Activated CD4-positive, alpha-beta T cell treated with anti-CD3 and anti-CD28 coated beads for 24 hours (primary cell): ENCODE measurements at places on chromosomes 1 and 21.

DNA sequence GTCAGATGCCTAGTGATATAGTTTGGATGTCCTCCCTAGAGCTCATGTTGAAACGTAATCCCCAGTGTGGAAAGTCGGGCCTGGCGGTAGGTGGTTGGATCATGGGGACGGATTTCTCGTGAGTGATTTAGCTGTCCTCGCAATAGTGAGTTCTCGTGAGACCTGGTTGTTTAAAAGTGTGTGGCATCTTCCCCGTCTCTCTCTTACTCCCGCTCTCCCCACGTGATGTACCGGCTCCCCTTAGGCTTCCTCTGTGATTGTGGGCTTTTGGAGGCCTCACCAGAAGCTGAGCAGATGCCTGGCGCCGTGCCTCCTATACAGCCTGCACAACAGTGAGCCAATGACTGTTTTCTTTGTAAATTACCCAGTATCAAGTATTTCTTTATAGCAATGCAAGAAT, 264.5 kb downstream of the TTLL7 start:
- no peak for DNase-seq

DNA sequence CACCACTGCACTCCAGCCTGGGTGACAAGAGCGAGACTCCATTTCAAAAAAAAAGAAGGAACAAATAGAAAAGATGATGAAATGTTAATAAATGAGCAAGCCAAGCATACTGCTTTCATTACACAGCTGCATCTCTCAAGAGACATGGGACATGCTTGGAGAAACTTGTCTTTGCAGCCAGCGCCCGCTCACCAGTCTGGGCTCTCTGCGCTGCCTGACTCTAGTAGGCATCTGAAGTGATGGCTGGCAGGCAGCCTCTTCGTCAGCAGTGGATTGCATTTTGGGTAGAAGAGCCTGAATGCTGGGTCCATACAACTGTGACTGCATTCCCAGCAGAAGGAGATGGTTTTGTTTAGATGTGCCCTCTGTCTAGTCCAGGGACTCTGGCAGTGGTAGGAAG, 48.0 kb downstream of the IL6R start:
- no peak for DNase-seq

DNA sequence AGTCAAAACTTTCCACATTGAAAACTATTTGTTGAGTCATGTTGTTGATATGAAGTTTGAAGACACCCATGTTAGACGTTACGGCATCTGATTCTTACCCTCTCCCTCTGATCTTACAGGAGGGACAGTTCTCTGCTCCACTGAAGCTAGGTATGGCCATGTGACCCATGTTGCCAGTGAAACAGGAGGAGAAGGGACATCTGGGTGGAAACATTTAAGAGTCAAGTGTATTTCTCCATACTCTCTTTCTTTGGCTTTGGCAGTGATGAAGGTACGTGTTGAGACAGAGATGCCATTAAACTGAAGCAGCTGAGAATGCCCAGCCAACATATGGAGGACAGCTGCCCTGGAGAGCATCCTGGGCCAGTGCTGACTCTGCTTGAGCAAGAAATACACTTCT, 198.4 kb upstream of the PTGFR start:
- no peak for DNase-seq

GRCh38 chr1:89759036-89759435, 61.8 kb upstream of the LRRC8D start:
- no peak for DNase-seq

DNA sequence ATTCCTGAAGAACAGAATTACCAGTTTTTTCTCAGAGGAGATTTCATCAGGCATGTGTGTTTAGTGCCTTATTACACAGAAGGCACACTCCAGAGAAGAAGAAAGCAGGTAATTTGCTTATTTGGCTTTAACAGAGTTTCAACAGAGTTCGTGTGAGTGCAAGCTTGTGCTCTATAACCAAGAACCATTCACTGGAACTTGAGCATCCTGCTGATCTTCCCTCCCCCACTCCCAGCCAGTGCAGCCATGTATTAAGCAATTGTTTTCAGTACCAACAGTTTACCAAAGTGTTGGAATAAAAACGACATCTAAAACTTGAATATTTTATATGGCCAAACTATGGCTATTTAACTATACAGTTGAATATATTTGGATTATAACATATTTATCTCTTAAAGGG, 4.3 kb downstream of the MGST3 start:
- DNase-seq = no peak

GRCh38 chr1:225631021-225631663, 21.8 kb downstream of the ENAH start:
- no peak for DNase-seq

GRCh38 chr1:65082346-65083040, 65.5 kb upstream of the AK4 start:
- no peak for DNase-seq

GRCh38 chr1:58031416-58031815, 515.1 kb downstream of the OMA1 start:
- no peak for DNase-seq

DNA sequence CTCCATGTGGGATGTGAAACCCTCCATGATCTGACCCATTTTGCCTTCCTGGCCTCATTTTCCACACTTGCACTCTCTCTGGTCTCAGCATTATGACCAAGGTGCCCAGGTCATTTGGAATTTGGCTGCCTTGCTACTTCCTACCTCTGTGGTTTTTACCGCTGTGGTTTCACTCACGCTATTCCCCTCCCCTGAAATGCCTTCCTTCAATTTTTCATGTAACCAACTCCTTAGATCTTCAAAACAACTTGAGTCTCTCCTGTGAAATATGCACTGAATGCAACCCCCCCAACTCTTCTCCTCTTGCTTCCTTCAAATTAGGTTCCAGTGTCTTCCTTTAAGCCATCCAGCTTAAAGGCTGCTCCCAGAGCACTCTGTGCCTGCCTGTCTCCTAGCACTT, 50.1 kb downstream of the PHC2 start:
- no peak for DNase-seq

- no peak for DNase-seq
Measured at GRCh38 chr1:180382326-180383115, 119.9 kb downstream of the ACBD6 start.

GRCh38 chr21:16419188-16419921, 689.6 kb downstream of the USP25 start:
- DNase-seq = no peak

- DNase-seq = no peak
Measured at GRCh38 chr1:243725075-243725474, 125.0 kb downstream of the AKT3 start.

DNA sequence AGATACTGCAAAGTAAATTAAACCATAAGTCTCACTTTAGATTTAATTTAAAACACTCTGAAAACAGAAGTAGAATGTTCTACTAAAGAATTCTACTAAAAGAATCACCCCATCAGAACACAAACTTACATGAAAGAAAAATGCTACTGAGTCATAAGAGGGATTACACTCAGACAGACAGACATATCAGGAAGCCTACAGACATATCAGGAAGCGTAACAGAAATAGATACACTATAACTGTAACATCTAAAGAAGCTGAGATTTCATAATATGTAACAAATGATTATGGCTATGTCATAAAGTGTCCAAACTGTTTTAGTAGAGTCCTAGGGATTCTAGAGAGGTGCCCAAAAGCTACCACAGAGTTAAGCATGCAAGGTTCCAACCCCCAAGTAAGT, 23.9 kb downstream of the FOXJ3 start:
- DNase-seq = no peak

DNA sequence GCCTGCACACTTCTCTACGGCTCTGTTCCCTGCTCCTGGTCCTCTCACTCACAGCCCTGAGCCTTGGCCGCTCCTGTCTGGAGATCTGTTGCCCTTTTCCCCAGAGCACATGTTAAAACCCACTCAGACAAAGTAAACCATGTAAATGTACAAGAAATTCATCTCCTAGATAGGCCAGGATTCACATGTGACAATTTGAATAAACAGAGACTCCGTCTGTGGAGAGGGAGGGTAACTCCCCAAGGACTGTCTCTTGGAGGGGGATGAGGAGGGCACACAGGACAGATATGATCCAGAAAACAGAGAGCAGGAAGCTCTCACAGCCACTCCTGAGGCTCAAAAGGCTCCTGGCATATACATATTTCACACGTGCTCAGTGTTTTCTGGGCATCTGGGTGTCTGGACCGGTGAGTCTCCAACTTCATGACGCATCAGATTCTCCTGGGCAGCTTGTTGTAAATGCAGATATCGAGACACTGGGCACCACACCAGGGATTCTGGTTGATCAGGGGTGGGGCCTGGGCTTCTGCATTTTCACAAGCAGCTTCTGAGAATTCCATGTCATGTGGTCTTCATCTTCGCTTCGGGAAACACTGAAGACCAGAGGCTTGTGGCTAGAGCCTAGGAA, 6.4 kb upstream of the KAZN start:
- no peak for DNase-seq

DNA sequence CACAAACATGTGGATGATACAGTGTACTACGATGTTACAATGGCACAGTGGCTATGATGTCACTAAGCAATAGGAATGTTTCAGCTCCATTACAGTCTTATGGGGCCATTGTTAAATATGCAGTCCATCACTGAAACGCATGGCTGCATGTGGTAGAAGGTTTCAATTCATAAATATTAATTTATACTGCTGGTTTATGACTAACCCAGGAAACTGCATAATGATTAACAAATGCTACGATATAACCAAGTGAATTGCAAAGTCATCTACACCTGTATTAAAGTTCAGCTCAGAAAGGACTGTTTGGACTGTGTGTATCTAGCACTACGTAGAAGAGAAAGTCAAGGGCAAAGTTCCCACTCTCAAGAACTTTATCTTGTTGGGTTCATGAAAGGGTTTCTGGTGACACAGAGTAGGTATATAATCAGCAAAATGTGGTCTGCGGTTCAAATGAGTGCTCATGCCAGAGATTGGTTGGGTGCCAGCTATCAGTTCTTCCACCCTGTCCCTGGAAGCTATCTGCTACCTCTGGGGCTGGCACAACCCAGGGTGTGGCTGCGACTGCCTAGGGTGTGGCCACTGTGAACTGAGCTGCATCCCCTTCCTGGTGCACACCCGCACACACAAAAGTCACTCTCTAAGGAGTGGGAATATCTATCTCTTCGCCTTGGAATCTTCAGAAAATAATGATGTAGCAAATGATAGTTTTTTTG, 14.8 kb downstream of the MGST3 start:
- DNase-seq = no peak

DNA sequence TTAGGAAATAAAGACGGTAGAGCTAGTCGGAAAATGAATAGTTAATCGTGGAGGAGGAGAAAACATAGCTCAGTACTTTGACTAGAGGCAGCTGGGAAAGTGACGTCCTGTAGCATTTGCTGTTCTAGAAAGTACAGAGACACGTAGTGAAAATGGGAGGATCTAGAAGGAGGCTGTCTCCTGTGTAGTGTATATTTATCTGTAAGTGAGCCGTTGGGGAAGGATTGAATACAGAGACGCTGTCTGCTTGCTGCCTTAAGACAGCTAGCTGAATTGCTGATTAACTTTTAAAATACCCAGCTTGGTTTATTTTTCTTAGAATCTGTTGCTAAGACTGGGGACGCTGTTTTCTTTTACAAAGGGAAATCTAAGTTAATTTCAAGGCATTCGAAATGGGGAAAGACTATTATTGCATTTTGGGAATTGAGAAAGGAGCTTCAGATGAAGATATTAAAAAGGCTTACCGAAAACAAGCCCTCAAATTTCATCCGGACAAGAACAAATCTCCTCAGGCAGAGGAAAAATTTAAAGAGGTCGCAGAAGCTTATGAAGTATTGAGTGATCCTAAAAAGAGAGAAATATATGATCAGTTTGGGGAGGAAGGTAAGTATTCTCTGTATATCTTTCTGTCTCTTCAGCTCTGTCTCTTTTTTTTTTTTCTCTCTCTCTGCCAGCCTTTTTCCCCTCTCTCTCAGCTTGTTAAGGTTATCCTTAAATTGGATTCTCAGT, at the start of gene DNAJB4:
DNAJB4 (plus strand) TSS at position 221 of the 729 bp plus-strand sequence; CDS start at position 393, 172 bp downstream.
- peak; percentile 40 for DNase-seq

- DNase-seq = no peak
Measured at GRCh38 chr1:207328908-207329440, 7.5 kb downstream of the CD55 start.

DNA sequence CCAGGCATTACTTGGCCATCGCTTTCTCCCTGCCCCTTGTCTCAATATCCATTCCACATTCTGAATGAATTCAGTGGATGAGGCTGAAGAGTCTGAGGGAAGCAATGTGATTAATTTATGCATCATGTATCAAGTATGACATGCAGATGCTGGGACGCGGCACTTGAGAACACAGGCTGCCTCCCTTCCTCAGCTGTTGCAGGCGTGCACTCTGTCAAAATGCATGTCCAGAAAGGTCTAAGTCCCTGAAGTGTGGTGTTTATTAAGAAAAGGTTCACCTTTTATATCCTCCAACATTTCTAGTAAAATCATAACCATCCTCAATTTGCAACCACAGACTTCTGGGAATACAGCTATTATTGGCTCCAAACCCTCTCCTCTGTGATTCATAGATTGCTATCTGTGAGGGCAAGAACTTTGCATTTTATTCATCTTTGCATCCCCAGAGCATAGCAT, 22.6 kb upstream of the RAB3GAP2 start:
- DNase-seq = no peak

GRCh38 chr1:180053594-180054567, 99.3 kb downstream of the CEP350 start:
- DNase-seq = no peak

GRCh38 chr1:53681351-53681976, 57.5 kb downstream of the GLIS1 start:
- DNase-seq = no peak

DNA sequence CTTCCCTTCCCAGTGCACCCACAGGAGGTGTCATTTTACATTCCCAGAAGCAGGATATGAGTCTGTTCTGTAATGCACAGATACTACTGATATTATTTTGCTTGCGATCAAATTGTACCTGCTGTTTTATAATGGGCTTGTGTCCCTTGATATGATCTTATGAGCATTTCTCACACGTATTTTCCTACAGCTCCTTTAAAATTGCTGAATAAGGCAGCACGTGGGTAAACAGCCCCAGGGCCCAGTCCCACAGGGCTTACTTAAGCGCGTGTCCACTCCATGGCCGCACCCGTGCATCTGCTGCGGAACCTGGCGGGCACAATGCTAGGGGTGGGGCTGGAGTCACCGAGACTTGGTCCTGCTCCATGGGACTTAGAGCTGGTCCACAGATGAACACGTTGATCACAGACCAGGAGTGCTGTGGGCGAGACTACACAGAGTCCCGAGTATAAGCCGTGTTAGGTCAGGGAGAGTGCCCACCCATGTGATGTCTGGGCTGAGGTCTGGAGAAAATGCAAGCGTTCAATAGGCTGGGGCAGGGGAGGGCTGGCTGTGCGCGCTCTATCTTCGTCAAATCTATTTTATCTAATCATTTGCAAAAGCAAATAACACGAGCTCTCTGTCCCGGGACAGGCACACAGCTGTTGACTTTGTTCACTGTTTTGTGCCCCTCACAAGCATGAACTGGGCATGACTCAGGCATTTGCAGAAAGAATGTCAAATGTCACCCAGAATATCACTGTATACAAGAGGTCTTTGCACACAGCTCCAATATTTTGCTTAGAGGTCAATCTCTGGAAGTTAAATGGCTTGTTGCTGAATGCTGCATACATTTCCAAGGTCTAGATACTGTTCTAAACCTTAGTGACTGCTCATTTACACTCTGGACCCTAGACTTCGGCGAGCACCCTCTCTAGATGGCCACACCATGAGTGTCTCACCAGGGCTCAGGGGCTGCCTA, 119.3 kb downstream of the CRYAA start:
- DNase-seq = no peak
